Activated CD4-positive, alpha-beta T cell treated with anti-CD3 and anti-CD28 coated beads for 36 hours (primary cell): ENCODE measurements at places on chromosomes 5 and 9.

- DNase-seq: no peak
Observed at GRCh38 chr9:94679587-94679986, 40.3 kb upstream of the FBP1 start.

- no peak for DNase-seq
Observed at GRCh38 chr5:131212471-131213021, 41.8 kb downstream of the LYRM7 start.

- DNase-seq: no peak
Observed at GRCh38 chr5:101653996-101654395, 642.1 kb downstream of the SLCO4C1 start.

DNA sequence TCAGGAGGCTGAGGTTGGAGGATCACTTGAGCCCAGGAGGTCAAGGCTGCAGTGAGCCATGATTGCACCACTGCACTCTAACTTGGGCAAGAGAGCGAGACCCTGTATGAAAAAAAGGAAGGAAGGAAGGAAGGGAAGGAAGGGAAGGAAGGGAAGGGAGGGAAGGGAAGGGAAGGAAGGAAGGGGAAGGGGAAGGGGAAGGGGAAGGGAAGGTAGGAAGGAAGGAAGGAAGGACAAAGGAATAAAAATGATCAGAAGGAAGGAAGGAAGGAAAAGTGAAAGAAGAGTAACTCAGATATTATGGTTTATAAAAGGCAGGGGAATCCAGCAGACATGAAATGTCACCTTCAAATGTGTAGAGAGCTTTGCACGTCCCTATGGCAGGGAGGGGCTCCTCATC is 64.4 kb downstream of the USP20 start:
- DNase-seq: no peak

- DNase-seq: no peak
Observed at GRCh38 chr9:115746496-115746895, 407.1 kb upstream of the PAPPA start.

GRCh38 chr9:105302728-105303127 is 58.3 kb downstream of the SLC44A1 start:
- DNase-seq: no peak

- no peak for DNase-seq
Observed at GRCh38 chr9:110153431-110153830, 54.5 kb downstream of the C9orf152 start.

- DNase-seq: peak; percentile 98
Observed at GRCh38 chr5:181223058-181223728, at the start of gene TRIM41. Gene TRIM41, plus strand, starts transcription at chr5:181223281. Its CDS starts 719 bp downstream, at chr5:181224000.

GRCh38 chr5:8750100-8750499 is 795.8 kb downstream of the SEMA5A start:
- DNase-seq: no peak

GRCh38 chr5:181145133-181145532 is 2.3 kb upstream of the OR2V2 start:
- DNase-seq: no peak

DNA sequence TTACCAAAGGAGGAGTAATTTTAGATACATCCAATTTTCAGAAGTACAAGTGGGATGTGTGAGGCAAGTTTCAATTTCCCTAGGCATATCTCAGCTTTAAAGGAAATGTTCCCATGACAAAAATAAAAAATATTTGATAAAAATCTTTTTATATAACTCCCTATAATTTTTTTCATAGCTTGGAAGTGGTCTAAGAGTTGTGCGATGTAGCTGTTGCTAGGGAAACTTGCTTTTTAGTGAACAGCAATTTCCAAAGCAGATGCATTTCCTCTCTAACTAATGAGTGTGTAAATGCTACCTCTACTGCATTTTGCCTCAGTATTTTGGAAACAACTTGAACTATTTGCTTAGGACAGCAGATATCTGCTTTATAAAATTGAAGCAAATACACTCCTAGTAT is 39.6 kb downstream of the MACIR start:
- DNase-seq: no peak

GRCh38 chr9:136186386-136186785 is 18.5 kb downstream of the LHX3 start:
- no peak for DNase-seq

- DNase-seq: no peak
Observed at GRCh38 chr5:154630410-154630809, 124.8 kb upstream of the LARP1 start.

DNA sequence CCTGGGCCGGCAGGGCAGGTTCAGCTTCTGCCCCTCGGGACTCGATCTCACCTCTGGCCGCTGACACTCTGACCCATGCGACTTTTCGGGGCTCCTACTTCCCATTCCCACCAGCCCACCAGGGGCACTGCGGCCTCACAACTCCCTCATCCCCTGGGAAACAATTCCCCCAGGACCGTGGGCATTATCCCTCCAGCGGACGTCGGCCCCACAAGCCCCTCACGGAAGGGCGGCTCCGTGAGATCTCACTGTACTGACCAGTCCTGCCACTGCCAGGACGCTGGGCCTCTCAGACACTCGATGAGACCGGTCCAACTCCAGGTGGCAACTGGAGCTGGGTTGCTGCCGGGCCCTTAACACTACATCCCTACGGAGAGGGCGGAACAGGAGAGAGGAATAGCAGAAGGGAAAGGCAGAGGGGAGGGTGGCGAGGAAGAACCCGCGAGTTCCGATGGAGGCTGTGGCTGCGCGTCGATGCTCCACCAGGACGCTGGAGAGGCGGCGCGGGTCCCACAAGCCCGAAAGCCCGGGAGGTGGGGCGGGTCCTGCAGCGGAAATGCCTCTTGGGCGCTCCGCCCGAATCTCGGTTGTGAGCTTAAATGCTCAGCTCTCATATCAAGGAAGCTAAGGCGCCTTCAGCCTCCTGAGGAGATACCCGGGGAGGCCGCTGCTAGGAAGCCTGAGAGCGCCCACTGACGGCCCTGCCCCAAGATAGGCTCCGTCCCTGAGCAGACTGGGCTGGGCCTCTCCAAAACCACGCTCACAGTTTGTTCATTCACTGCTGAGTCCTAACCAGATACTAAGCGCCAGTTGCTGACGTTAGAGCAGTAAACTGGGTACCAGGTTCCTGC is 36.3 kb downstream of the VCP start:
- DNase-seq: peak; percentile 80

DNA sequence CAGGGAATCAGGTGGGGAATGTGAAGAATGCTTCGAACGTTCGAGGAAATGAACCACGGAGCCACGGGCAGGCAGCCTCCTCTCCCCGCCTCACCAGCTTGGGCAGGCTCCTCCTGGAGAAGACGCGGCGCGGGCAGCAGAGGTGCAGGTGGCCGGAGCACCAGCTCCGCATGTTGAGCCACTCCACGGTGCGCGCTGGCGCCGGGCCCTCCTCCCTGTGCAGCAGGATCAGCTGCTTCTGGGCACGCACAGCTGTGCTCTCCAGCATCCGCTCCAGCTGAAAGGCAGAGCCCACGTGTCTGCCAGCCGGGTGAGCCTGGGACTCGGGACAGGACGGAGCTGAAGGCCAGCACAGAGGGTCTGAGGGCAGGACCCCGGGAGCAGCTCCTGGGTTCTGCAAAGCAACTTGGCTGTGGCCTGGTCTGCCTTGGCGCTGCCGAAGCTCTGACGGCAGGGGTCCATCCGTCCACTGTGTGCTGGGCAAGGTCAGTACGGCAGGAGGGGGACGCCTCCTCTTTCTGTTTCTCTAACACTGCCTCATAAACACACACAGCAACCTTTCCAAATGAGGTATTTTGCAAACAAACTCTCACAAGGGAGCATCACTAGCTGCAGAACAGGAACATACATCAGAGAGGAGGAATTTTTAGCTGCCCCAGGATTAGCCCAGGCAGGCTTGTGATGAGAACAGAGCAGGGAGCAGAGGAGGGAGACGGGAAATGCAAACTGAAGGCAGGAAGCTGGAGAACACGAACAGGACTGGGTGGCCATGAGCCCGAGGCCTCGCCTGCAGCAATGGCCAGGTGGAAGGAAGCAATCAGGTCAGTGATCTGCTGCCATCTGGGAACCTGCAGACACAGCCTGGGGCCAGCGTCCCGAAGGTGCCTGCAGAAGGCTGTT is 20.1 kb upstream of the NSMF start:
- no peak for DNase-seq

DNA sequence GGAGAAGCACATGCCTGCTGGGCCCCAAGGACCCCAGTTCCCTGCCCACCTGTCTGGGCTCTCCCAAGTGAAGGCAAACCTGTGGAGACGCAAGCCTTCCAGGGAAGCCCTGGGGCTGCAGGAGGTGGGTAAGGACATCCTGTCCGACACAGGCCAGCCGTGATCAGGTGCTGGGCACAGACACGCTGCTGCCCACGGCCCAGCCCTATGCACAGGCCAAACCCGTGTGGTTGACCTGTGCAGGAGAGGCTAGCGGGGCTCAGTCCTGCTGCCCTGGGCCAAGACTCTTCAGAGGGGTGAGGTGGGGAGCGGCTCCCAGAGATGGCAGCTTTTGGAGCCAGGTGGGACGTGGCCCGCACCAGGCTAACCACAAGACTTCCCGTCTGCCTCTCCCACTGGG is 14.3 kb downstream of the LHX3 start:
- DNase-seq: no peak

- DNase-seq: no peak
Observed at GRCh38 chr9:93598647-93599241, 22.4 kb downstream of the PHF2 start.

- no peak for DNase-seq
Observed at GRCh38 chr5:68223904-68224303, 8.3 kb downstream of the PIK3R1 start.

- DNase-seq: no peak
Observed at GRCh38 chr9:84460695-84461094, 120.1 kb upstream of the SLC28A3 start.

GRCh38 chr5:147904110-147904509 is 2.2 kb downstream of the C5orf46 start:
- no peak for DNase-seq

DNA sequence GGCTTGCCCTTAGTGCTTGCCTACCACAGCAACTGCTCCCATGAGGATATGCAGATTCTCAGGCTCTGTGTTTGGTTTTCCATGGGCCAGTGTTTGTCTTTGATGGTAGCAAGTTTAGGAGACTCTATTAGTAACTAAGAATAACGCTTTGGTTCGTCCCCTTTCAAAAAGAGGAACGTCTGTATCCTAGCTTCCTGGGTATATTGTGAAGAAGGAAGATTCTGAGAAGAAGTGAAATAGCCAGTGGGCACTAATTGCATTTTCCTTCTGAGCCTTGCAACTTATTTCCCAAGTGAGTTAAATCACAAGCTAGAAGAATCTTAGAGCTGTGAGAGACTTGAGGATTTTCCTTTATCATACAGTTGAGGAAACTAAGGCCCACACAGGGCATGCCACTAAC is 376.8 kb downstream of the PIK3R1 start:
- no peak for DNase-seq

DNA sequence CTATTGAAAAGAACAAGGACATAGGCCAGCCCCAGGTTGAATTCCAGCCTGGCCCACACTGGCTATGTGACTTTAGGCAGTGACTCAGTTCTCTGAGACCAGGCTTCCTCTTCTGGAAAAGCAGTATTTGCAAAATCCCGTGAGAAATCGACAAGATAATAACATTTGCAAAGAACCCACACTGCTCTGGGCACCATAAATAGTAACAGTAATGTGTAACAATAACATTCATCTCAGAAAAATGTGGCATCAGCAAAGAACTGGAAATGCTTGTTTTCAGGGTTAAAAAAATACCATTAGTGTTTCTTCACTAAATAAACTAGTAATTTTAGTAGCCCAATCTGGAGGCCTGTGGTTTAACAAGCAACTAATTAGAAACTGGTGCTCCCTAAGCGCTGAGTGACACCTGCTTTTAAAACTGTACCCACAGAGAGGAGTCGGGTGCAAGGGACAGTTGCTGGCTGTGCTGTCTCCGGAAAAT is 148.4 kb downstream of the TTLL11 start:
- no peak for DNase-seq

GRCh38 chr9:438066-438465 is 223.4 kb downstream of the DOCK8 start:
- DNase-seq: no peak

- no peak for DNase-seq
Observed at GRCh38 chr5:102719886-102720285, 35.2 kb upstream of the PAM start.

GRCh38 chr5:142881076-142881783 is 111.1 kb downstream of the ARHGAP26 start:
- no peak for DNase-seq

DNA sequence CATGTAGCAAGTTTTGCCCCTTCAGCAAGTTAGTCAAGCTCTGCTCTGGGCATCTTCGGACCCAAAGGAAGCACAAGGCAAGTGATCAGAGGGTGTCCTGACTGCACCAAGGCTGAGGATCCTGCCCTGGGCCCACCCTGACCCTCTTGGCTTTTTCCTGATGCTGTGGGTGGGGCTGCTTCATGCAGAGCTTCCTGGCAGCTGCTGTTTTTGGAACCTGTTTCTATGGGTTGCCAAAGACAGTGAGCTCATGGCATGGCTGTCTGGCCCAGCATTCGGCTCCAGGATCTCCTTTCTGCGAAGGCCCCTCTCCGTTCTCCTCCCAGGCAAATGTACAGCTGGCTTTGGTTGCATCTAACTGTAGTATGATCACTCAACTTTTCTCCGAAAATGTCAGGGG is 497.9 kb downstream of the ARHGEF28 start:
- no peak for DNase-seq

- DNase-seq: no peak
Observed at GRCh38 chr9:82600536-82601292, 462.2 kb downstream of the RASEF start.

DNA sequence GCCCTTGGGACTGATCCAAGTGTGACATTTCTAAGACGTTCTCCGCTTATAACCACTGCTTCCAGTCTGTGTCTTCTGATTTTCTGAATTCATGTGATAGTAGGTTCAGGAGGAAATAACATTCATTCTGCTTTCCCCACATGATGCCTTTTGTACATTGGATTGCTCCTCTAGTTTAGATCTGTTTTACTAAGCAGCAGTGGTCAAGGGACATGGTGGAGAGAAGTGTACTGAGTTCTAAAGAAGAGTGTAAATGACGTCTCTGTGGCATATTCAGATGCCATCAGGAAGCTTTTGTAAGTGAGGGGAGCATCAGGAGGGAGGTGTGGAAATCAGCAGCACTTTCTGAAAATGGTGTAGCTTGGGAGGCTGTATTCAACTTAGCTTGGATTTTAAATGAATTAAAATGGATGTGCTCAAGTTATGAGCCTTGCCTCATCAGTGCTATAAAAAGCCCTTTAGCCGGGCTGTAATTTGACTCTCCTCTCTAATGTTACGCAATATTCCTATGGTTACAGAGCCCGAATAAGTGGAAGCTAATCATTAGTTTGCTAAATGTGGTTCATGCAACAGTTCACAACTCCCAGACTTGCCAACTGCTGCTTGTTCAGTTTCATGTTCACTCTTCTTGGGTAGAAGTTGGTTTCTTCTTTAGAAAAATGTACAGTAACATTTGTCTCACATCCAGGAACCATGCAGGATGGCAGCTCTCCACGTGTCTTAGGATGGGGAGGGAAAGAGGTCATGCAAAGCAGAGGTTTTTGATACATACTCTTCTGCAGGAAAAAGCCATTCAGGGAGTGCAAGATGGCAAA is 281.3 kb downstream of the ARHGAP26 start:
- DNase-seq: no peak

DNA sequence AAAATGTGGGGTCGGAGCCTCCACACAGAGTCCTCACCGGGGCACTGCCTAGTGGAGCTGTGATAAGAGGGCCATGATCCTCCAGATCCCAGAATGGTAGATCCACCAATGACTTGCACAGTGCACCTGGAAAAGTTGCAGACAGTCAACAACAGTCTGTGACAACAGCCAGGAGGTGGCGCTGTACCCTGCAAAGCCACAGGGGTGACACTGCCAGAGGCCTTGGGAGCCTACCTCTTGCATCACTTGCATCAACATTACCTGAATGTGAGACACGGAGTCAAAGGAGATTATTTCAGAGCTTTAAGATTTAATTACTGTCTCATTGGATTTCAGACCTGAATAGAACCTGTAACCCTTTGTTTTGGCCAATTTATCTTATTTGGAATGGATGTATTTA is 614.1 kb upstream of the CDH9 start:
- peak; percentile 24 for DNase-seq

- no peak for DNase-seq
Observed at GRCh38 chr5:172678902-172679301, 37.8 kb downstream of the NEURL1B start.
